ENCODE measurements at places on chromosomes 4 and X. TPM values are rescaled to one million over a fixed set of nuclear protein-coding genes. Genes with fewer than 3 reads are reported as not detected.

The RAP1GDS1 gene
- 35.3 TPM for total RNA-seq

The MAPK10 gene
- 12.4 TPM for total RNA-seq

The BMP15 gene
- total RNA-seq = not detected

DNA sequence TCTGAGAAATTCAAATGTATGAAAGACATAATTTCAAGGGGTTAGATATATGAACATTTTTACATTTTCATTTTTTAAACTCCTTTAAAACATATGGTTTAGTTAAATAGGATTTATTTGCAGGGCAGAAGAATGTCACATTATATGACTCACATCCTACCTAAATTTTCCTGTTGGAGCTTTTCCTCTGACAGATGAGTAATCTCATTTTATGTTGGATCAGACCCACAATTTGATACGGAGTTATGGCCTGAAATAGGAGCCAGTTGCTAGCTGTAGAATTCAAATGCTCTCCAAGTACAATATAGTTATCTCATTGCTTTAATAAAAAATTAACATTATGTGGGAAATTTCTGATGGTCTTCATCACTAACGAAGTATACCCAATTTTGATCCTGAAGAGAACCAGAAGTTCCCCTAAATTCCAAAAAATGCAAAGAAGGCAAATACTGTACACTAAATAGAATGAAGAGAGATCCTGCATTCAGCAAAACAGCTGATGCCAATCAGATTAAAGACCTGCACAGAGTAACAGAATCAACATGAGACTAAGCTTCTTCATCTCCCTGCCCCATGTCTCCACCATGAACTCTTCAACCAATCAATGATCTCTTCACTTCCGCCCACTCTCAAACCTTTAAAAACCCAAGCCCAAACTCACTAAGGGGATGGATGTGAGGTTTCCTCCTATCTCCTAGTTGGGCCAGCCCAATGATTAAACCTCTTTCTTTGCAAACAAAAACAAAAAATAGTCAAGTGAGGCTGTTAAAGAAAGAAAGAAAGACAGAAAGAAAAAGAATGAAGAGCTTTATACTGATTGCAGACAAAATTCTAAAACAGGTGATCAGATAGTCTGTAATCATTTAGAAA is 10.9 kb upstream of the EXOSC9 start:
- no peak for DNase-seq

GRCh38 chr4:23422878-23423277 is 467.0 kb downstream of the PPARGC1A start:
- no peak for DNase-seq

- no peak for DNase-seq
These were observed 311.2 kb downstream of the DHX15 start for GRCh38 chr4:24273136-24273535.

GRCh38 chr4:23822181-23822580 is 67.7 kb downstream of the PPARGC1A start:
- DNase-seq = no peak

DNA sequence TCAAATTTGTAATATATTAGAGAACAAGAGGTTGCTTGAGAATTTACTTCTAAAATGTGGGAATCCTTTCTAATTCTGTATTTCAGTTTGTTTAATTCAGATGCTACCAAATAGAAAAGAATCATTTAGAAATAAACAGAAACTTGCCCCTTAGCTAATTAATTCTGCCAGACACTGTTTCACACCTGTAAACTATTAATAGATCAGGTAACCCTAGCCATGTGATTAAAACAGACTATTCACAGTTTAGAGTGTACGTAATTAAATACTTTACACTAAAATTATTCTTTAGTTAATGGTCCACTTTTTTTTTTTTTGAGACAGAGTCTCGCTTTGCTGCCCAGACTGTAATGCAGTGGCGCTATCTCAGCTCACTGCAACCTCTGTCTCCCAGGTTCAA is 124.0 kb downstream of the PTPN13 start:
- no peak for DNase-seq

DNA sequence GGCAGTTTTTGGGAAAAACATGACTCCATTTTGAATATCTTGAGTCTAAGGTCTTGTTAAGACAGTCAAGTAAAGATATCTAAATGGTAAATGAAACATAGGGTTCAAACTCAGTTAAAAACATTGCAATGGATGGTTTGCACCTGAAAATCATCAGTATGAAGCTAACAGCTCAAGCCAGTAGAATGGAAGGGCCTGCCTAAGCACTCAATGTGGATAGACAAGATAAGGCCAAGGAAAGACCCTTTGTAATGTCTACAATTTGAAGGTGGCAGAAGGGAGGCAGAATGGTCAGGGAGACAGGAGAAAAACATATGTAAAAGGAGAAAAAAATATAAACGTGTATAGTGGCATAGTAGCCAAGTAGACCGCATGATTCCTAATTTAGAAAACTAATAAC is 78.2 kb downstream of the REELD1 start:
- no peak for DNase-seq

- DNase-seq = no peak
These were observed 15.3 kb upstream of the NSUN7 start for GRCh38 chr4:40734497-40734896.

Measured in aorta (tissue), 5 donors.